Activated CD4-positive, alpha-beta T cell treated with anti-CD3 and anti-CD28 coated beads for 24 hours (primary cell): ENCODE measurements at places on chromosomes 2 and 18.

DNA sequence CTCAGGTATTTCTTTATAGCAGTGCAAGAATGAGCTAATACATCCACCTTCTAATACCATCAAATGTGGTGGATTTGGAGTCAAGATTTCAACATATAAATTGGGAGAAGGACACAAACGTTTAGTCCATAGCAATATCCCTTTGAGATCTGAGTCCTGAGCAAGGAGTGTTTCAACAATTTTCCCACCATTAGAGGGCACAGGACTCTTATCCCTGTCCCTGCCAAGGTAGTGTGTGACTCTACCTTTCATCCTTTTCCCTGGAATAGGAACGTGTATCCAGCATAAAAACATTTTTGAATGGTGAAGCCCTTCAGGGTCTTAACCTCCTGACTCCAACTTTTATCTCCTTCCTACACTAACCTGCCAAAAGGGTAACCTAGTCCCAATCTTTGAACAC is 181.3 kb upstream of the SRD5A2 start:
- no peak for DNase-seq

- DNase-seq = no peak
These were observed 185.1 kb downstream of the DLGAP1 start for GRCh38 chr18:4270016-4270415.

GRCh38 chr2:86251840-86252266 is 52.6 kb downstream of the MRPL35 start:
- DNase-seq = no peak

- no peak for DNase-seq
These were observed 118.1 kb upstream of the FN1 start for GRCh38 chr2:215553946-215554345.

- DNase-seq = no peak
These were observed 271.9 kb downstream of the RNF144A start for GRCh38 chr2:7189106-7189505.

DNA sequence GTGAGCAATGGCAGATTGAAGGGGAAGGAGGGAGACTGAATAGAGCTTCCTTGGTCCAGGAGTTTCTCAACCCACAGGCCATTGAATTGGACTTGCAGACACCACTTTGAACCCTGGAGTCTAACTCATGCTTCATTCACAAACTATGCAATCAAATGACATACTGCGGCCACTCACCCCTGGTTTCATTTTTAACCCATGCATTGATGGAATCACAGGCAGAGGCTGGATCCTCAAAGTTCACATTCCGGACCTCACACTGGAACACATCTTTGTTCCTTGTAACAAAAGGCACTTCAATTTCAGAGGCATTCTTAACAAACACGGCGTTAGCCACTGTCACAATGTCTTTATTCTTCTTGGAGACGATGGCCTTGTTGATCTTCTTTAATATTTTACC is 40.7 kb downstream of the MRPL44 start:
- DNase-seq = no peak

- no peak for DNase-seq
These were observed 487.0 kb downstream of the SUCLG1 start for GRCh38 chr2:83972128-83972527.

DNA sequence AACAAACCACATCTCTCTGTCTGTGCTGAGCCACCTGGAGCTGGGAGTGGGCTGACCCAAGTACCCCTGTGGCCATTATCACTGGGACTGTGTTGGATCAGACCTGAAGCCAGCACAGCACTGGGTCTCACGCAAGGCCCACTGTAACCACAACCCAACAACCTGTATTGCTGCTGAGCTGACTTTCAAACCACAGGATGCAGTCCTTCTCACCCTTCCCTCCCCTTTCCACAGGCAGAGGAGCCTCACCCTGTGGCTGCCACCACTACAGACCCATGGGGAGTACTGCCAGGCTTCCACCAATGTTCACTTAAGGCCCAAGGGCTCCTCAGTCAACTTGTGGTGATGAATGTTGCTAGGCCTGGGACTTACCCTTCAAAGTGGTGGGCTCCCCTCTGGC is 135.7 kb downstream of the DIS3L2 start:
- DNase-seq = no peak

GRCh38 chr2:233912691-233913423 is 4.3 kb upstream of the TRPM8 start:
- no peak for DNase-seq

DNA sequence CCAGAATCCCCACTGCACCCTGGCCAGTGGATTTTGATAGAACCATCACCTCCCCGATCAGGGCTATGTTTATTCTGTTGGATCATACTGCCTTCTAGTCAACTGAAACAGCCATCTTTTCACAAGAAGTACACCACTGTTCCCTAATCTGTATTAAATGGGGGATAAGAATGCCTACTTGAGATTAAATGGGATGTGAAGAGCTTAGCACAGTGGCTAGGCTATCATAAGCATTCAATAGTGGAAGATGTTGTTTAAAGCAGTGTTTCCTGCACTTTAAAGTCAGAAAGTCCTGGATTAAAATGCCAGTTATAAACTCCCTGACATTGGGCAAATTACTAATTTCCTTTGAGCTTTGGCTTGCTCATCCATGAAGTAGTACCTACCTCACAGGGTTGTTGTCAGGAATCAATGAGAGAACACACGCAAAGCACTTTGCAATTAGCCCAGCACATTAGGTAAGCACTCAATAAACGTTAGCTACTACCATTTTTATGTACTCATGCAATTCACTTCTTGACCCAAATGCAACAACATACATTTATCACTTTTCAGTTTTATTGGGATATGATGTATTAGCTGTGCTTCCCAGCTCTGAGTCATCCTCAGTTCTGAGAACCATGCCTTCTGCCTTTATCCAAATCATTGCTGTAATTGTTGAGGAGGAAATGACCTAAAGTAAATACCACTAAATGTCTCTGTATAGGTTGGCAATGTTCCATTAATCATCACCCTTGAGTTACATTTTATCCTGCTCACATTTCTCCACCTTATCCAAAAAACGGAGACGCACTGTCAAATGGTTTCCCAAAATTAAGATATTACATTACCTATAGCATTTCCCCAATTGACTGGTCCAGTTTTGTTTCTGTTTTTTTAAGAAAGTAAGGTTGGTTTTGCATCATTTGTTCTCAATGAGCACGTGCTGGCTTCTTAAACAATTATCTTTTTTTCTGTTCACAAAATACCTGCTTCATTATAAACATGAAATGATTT is 2.1 kb downstream of the TMEM247 start:
- DNase-seq = no peak

- no peak for DNase-seq
These were observed 93.5 kb downstream of the NAB1 start for GRCh38 chr2:190742431-190742830.

DNA sequence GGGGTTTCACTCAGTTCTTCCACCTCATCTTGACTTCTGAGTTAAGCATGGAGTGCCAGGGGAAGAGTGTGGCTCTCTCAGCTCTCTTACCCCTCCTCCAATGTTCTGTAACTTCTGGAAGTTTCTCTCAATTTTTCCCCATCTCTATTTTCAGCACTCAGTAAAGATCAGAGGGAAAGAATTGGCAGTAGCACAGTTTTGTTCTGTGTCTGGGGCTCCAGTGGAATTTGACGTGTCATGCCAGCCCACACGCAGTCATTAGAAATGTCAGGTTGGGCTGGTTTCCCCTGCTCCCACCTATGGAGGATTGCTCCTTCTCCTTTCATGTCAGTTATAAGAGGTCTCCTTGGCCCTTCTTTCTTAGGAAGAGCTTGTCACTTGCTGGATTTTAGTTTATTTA is 104.6 kb upstream of the COL3A1 start:
- no peak for DNase-seq

- no peak for DNase-seq
These were observed 68.7 kb downstream of the RHOB start for GRCh38 chr2:20515290-20516220.

- no peak for DNase-seq
These were observed 19.6 kb upstream of the EPAS1 start for GRCh38 chr2:46277431-46278190.

- DNase-seq = no peak
These were observed 48.2 kb upstream of the CCDC141 start for GRCh38 chr2:179098080-179098689.

DNA sequence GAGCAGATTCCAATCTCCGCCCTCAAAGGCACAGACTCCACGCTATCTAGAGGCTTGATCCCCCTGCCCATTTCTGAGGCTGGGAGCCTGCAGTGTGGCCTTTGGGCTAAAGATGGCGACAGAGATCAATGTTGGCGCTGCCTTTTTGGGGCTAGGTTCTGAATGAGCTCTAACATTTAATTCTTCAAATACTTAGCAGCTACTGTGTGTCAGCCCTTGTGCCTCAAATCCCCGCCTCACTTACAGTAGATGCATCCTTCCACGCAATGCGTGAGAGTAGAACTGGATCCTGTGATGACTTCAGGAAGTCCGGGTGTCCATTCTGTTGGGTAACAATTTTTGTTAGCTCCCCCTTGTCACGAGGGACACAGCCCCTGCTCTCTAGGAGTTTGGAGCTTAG is 12.4 kb downstream of the IL1F10 start:
- peak; percentile 50 for DNase-seq

DNA sequence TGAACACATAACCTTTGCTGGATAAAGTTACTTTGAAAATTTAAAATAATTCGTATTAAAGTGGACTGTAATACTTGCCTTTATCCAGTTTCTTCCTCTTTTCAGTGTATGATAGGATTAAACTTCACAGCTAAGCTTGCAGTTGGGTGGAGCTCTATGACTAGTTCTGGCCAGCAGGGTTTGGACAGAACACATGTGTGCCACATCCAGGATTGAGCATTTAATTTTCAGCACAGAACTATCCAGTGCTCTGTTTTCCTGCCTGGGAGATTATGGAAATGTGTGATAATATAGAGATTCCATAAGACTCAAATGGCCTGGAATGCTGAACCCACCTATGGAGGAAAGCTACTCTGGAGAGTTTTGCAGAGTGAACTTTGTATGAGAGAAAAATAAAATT is 200.2 kb downstream of the OSR1 start:
- no peak for DNase-seq

GRCh38 chr2:8566155-8566670 is 115.6 kb upstream of the ID2 start:
- no peak for DNase-seq

GRCh38 chr2:113218283-113219091 is 44.7 kb downstream of the PSD4 start:
- no peak for DNase-seq

- no peak for DNase-seq
These were observed 13.9 kb downstream of the NOSTRIN start for GRCh38 chr2:168816369-168816768.

DNA sequence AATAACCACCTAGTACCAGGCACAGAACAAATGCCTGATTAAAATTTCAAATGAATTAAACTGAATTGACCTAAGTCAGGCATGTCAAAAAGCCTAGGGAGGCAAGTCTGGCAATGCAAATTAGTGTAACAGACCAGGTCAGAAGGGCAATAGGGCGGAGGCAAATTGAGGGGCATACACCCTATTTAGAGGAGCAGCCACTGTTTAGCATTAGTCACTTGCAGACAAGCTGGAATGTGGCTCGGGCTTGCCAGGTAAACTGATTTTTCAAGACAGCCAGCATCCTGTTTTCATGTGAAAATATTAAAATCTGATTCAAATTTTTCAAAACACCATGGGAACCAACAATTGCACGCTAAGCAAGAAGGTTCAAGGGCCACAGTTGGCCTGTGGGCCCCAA is 160.3 kb downstream of the EN1 start:
- DNase-seq = no peak

- no peak for DNase-seq
These were observed 680.8 kb downstream of the NYAP2 start for GRCh38 chr2:226080334-226080733.

- no peak for DNase-seq
These were observed 113.4 kb upstream of the CYP26B1 start for GRCh38 chr2:72261076-72261475.

- no peak for DNase-seq
These were observed 247.3 kb downstream of the NUP35 start for GRCh38 chr2:183371545-183371944.

DNA sequence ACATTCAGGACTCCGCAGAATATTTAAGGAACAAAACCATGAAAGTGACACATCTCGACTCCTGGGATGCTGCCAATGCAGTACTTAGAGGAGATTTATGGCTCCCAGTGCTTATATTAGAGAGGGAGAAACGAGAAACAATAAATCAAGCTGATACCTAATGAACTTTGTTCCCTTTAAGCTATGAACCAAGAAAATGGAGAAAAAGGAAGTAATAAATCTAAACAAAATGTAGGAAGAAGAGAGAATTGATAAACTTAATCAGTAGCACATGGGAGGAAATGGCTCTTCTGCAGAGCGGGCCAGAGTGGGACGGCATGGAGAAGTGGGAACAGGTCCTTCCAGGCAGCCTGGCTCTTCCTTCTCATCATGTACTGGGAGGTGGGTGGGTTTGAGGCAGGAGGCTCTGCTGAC is 42.7 kb downstream of the NPPC start:
- DNase-seq = no peak

DNA sequence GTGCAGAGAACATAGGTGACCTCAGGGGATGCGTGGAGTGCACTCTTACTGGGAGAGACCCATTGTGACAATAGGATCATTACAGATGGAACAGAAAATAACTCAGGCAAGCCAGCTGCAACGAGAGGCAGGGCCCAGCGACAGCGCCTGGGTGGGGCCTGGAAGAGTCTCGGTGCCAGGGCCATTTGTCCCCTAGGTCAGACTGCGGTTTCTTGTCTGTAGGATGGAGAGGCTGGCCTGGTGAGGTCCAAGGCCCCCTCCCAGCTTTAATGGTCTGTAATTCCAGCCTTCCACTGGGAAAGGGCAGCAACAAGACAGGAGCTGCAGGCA is 208.6 kb upstream of the APCDD1 start:
- DNase-seq = no peak

DNA sequence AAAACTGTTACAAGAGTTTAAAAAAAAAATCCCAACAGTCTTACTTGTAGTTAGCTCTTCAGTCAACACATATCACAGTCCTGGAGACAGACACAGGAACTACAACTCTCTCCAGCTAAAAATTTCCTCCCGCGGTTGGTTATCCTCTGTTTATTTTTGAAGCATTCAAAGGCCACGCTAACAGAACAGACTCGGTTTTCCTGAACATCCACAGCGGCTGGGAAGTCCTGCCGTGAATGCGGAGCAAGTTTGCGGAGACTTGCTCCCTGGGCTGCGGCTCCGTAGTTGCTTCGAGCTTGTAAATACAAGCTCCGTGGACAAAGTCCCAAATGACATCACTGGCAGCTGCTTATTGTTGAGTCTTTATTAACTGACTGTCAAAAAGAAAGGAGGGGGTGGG is at the start of gene NCKAP5:
Gene NCKAP5 (minus strand): TSS at position 292 of the 400 bp plus-strand sequence. CDS start 50,937 bp downstream, outside the sequence.
- DNase-seq = no peak

GRCh38 chr2:9113262-9113661 is 93.3 kb upstream of the ASAP2 start:
- DNase-seq = no peak

DNA sequence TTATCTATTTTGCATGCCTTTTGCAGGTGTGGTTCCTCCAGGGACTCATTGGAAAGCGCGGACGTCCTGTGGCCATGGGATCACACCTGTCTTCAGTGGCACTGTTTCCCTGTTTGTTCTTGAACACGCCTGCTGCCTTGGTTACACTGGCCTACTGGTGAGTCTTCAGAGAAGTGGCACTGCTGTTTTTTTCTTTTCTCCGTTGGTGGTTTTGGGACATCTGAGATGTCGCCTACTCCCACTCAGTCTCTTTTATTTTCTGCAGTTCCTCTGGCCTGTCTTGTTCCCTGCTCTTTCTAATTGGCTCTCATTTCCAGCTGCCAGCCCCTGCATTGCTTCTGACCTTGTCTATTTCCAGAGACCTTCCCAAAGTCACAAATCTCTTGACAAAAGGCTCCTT is 35.7 kb upstream of the POU3F3 start:
- DNase-seq = no peak

- no peak for DNase-seq
These were observed 89.9 kb downstream of the TRIP12 start for GRCh38 chr2:229831805-229832509.
